ENCODE measurements at places on chromosomes 7 and 10.

DNA sequence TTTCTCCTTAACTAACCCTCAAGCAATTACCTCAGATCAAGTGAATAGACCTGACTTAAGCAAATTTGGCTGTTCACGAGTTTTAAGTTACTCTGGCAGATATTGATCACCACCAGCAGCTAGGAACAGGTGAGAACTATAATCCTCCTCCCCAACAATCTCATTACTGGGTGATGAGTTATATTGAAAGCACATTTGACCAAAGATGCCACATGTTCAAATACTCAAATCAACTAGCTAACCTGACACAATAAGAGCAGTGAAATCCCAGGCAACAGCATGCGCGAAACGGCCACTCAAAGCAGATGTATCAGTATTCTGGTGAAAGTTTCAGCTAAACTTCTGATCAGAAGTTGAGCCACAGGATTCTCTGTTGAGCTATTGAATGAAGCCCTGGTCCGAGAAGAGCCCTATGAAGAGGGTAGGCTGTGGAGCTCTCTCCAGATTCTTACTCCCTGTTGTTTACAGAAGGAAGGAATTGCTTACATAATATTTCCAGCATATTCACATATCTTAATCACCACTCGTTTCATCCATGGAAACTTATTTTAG lies 52.6 kb downstream of the CAV1 start:
- DNase-seq: no peak

DNA sequence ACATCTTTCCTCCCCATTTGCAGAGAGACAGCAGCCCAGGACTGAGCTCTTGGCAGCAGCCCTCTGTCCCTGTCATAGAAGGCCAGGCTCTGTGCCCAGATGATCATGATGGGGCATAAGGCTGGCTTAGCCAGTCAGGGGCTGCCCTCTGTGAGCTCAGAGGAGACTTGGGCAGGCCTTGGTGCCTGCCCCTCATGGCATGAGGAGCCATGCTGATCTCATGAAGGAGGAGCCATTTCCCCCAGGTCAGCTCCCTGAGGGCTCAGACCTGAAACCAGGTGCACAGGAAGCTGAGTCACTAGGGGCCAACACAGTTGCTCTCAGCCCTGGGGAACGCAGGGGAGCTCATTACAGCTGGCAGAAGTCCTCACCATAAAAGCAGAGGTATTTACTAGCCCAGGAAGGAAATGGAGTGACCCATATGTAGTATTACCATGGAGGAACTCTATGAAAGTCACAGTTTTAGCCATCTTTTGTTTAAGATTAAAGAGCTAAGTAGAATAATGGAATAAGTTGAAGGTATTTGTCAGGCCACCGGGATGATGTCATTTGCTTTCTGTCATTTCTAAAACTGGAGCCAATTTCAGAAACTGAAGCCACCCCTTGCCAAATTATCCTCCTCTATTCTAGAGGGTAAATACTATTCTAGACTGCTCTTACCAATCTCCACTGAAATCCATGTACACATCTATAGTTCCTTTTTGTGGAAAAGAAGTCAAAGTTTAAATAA lies 362.4 kb upstream of the ZNF32 start:
- no peak for DNase-seq

- no peak for DNase-seq
These were observed 11.0 kb downstream of the TECTB start for GRCh38 chr10:112294169-112294568.

DNA sequence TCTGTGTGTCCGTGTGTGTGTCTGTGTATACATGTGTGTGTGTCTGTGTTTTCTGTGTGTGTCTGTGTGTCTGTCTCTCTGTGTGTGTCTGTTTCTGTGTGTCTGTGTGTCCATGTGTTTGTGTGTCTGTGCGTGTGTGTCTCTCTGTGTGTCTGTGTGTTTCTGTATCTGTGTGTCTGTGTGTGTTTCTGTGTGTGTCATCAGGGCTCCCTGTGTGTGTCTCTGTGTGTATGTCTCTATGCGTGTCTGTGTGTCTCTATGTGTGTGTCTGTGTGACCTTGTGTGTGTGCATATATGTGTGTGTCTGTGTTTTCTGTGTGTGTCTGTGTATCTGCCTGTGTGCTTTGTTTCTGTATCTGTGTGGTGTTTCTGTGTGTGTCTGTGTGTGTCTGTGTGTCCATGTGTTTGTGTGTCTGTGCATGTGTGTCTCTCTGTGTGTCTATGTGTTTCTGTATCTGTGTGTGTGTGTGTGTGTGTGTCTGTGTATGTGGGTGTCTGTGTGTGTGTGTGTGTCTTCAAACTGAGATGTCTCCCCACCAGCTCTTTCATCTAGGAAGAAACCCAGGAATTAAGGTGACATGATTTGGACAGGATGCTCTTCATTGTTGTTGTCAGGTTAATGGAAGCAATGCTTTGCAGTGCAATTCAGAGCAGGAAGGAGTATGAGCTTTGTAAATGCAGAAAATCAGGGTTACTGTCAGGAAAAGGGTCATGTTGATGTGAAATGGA lies 20.7 kb upstream of the PPIF start:
- DNase-seq: no peak

GRCh38 chr7:149081914-149082313 lies 8.6 kb downstream of the ZNF786 start:
- no peak for DNase-seq

GRCh38 chr7:116511552-116512519 lies 12.3 kb downstream of the CAV2 start:
- no peak for DNase-seq

DNA sequence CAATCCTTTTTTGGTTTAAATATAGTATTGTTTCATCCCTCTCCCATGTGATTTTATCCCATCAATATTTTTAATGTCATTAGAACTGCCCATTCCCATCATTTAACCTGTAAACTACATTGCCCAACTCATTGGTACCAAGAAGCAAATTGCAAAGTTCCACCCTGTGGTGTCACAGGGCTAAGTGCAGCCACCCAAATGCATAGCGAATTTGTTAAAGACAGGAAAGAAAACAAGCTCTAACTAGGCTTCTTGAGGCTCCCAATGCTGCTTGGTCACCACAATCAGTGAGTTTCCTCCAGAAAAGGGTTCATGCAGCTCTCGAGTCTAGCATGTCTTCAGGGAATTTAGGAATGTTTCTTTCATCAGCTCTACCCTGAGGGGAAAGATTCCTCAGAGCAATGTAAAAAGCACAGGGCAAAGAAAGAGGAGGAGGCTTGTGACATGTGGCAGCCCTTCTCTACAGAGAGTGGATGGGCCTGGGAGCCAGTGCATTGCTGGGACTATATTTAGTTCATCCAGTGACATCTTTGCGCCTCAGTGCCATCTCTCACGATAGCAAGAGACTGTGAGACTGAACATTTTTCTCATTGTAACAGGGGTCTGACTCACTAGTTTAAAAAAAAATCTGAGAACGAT lies 58.1 kb downstream of the CAV1 start:
- no peak for DNase-seq

GRCh38 chr10:127527891-127528290 lies 21.2 kb upstream of the NPS start:
- no peak for DNase-seq

DNA sequence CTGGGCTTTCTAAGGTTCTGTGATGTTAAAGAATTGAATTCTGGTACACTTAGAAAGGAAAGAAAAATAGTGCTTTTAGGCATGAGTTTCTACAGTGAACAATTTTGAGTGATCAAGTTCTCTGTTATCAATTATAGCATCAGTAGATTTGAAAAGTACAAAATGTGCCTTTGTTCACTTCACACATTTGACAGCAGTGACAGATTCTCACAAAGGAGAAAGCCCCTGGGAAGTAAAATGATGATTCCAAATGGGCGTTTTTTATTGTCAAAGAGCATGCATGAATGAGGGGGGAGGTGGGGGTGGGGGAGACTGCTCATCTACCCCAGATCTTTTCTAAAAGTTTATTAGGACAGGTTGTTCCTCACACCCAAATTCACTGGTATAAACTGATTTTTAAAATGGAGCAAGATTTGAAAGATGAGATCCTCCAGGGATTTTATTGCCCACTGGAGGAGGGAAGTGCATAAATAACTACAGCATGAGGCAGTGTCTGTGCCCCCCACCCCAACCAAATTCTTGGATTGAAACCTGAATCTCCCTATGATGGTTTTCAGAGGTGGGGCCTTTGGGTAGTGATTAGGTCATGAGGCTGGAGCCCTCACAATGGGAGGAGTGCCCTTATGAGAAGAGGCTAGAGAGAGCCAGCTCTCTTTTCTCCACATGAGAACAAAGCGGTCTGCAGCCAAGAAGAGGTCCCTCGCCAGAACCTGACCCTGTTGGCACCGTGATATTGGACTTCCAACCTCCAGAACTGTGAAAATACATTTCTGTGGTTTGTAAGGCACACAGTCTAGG lies 79.5 kb downstream of the AOAH start:
- DNase-seq: no peak

DNA sequence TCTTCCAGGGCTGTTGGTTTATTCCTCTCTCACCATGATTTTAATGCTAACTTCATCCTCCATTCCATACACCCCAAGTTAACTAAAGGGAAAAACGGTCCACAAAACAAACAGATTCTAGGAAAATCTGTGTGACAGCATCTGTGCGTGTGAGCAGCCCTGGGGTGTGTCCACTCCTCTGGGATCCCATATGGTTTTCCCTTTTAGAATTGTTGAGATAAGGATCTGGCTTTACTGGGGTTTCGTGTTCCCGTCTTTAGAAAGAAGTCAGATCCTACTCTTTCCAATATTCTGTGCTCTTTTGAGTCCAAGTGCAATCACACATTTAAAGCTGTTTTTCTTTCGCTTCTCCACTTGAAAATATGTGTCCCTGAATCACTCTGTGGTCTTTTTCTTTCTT lies 257.1 kb downstream of the KLF6 start:
- no peak for DNase-seq

- DNase-seq: peak; percentile 20
These were observed 1.0 kb downstream of the TWIST1 start for GRCh38 chr7:19116121-19117090.

DNA sequence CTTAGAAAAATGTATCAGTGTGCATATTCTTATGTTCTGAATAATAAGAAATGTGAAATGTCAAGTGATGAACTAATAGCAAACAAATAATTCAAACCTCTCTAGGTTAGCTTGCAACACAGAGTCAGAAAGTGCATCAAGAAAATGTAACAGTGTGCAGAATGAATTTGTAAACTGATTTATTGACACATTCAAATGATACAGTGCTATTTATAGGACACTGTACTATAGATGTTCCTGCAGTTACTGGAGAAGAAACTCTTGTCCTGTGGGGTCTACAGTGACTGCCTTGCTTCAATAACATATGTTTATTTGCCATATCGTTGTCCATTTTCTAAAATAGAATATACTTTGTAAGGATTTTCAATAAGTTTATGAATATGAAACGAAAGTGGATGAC lies 639.0 kb downstream of the CNTNAP2 start:
- no peak for DNase-seq

DNA sequence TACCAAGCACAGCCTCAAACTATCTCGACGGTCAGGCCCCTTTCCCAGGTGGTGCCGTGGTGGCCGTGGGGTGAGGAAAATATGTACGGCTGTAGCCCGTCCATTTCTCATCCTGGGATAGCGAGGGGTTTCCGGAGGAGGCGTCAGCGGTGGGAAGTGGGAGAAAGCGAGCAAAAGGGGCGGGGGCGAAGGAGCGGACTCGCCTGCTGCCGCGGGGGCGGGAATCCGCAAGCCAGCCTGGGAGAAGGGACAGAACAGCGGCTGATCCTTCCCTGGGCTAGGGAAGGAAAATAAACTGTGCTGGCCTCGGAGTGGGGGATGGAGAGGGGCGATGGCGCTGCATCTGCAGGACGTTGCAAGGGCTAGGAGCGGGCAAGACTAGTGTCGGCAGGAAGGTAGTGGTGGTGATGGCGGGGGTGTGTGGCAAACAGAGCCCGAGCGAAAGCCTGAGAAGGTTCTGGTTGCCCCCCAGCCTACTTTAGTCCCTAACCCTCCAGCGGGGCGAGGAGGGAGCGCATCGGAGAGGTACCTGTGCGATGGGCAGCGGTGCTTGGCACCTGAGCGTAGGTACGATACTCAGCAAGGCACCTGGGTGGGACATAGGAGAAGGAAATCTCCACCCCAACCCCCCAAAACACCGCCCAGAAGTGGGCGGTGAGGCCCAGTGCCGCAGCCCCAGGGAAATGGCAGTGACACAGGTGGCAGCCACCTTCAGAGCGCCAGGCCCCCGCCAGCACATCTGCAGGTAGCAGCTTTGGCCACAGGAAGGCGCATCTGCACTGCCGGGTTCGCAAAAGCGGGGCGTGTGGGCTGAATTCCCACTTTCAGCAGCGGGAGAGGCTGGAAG lies 49.9 kb upstream of the STEAP1B start:
- peak; percentile 71 for DNase-seq

- peak; percentile 18 for DNase-seq
These were observed 45.8 kb downstream of the PRR15 start for GRCh38 chr7:29609162-29610037.

DNA sequence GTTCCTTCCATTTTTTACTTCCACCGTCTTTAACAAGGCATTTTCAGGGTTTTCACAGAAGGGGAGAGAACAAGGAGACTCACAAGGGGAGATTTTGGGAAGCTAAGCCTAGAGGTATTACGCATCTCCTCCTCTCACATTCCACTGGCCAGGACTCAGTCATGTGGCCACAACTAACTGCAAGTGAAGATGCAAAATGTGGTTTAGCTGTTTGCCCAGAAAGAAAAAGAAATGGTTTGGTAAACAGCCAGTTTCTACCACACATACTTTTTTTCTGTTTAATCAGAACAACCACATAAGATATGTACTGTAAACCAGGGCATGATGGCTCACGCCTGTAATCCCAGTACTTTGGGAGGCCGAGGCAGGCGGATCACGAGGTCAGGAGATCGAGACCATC lies 21.4 kb upstream of the HELLS start:
- no peak for DNase-seq

DNA sequence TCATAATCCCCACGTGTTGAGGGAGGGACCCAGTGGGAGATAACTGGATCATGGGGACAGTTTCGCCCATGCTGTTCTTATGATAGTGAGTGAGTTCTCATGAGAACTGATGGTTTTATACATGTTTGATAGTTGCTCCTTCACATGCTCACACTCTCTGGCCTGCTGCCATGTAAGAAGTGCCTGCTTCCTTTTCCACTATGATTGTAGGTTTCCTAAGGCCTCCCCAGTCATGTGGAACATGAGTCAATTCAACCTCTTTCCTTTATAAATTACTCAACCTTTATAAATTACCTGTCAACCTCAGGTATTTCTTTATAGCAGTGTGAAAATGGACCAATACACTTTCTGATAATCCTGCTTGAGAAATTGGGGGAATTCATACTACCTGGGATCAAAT lies 80.2 kb downstream of the ZNF37A start:
- no peak for DNase-seq

All from NCI-H1105 (cell line).